Type B pancreatic cell (in vitro differentiated cells): ENCODE measurements at places on chromosomes 5 and 9.

GRCh38 chr5:126002222-126002897 lies 420.8 kb upstream of the GRAMD2B start:
- no peak for DNase-seq

GRCh38 chr5:81023261-81023970 lies 63.3 kb downstream of the RASGRF2 start:
- no peak for DNase-seq

DNA sequence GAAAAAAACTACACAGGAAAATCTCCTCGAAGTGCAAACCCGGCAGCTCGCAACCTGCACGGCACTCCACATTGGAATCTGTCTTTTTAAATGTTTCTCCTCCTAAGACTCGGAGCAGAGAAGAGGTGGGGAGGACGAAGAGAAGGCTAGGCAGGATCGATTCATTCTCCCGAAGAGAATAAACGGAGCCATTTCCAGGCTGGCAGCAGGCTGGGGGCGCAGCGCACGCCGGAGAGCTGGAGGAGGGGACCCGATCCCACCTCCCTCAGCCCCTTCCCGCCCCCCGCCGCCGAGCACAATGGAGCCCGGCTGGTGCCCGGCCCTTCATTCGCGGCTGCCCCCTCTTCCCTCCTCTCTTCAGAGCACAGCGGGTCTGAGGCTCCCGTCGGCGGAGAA lies 628 bp downstream of the HOMER1 start:
- DNase-seq, result no peak

- DNase-seq, result no peak
These were observed 50.6 kb upstream of the UBTD2 start for GRCh38 chr5:172334196-172334595.

- no peak for DNase-seq
These were observed 61.9 kb downstream of the MROH2B start for GRCh38 chr5:41009232-41009631.

GRCh38 chr9:27800159-27800558 lies 226.9 kb upstream of the C9orf72 start:
- DNase-seq, result no peak

GRCh38 chr5:16944816-16945562 lies 8.9 kb upstream of the MYO10 start:
- no peak for DNase-seq

DNA sequence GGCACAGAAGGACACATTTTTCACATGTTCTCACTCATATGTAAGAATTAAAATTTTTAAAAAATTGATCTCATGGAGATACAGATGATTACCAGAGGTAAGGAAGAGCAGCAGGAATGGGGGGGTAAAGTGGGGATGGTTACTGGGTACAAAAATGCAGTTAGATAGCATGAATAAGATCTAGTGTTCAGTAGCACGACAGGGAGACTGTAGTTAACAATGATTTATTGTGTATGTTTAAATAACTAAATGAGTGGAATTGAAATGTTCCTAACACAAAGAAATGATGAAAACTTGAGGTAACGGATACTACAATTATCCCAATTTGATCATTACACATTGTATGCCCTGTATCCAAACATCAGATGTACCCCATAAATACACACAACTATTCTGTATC lies 15.2 kb upstream of the TGFBI start:
- no peak for DNase-seq

DNA sequence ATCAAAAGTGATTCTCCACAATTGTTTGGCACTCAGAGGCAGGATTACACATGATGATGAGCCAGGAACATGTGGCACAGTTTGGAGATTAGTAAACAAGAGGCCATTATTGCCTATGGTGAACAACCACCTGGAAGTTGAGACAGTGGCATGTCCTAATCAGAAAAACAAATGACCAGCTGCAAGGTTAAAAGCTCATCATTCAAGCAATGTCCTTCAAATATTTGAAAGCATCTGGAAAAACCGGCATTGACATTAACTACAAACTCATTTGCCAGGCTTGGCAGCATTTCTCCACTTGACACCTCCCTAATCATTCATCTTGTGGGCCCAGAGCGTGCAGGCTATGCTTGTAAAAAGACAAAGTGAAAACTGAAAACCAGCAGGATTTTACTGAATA lies 80.6 kb upstream of the MEGF10 start:
- no peak for DNase-seq

DNA sequence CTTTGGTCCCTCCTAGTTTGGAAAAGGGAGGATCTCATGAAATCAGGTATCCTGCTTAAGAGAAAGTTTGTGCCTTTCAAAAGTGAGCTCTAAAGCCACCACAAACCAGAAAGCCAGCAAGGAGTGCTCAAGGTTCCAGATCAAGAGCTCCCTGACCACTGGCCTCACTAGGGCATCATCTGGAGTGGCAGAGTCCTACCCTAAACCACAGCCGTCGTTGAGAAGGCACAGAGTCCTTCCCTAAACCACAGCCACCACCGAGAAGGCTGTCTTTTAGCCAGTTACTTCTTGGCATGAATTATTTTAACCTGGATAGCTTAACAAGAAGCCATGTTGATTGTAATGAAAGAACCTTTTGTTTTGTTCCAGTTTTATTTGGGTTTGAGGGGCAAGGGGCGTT lies 102.9 kb downstream of the FRMD3 start:
- DNase-seq, result no peak

DNA sequence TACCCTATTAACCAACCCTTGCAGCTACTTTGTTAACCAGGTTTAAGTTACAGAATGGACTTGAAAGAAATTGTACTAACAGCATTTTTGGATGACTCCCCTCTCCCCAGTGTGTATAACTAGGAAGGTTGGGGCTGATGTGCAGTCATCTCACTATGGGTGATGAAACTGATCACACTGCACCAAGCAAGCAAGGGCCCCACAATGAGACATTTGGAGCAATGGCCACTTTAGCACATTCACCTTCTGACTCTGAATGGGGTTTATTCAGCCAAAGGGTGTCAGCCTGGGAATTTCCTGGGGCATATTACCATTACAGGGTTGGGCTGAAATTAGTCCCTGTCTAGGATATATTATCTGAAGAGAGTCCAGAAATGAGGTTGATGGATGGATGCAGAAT lies 18.7 kb upstream of the CYFIP2 start:
- no peak for DNase-seq

DNA sequence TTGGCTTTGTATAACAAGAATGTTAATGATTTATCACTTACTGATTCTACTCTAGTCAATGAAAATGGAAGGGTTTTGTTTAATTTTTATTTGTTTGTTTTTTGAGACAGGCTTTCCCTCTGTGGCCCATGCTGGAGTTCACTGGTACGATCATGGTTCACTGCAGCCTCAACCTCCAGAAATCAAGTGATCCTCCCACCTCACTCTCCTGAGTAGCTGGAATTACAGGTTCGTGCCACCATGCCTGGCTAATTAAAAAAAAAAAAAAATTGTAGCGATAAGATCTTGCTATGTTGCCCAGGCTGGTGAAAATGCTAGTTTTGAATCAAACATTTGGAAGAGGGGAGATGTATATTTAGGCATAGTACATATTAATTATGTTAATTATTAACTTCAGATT lies 209.4 kb downstream of the NFIB start:
- DNase-seq, result no peak

DNA sequence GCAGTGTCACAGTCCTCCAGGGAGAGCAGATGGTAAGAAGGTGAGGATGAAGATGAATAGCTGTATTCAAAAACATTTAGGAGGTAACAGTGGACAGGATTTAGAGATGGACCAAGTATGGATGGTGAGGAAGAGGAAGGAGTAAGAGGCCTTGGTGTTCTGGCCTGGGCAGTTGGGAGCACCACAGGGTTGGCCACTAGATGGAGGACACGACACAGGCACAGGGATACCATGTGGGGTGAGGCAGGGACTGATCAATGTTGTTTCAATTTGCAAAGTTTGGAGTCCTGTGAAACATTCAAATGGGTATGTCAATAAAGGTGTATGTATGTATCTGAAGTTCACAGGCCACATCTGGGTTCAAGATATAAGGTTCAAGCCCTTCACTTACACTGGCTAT lies 141.1 kb upstream of the RASEF start:
- DNase-seq, result no peak

- no peak for DNase-seq
These were observed 5.0 kb downstream of the IL3 start for GRCh38 chr5:132065351-132065937.

DNA sequence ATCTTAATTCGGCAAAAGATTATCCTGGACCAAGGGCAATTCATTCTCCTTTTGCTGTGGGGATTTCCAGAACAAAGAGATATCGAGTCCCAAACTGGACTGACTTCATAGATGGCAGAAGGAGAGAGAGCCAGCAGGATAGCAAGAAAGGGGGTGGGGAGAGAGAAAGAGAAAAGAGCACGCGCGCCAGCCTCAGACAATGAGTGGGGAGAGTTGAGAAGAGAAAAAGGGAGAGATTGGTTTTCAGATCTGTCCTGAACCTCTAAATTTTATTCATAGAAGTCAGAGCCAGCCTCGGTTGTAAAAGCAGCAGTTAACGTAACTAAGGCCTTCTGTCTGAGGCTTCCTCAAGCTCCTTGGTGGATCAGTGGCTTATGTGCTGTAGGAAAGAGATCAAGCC lies 55.3 kb upstream of the ALDH1B1 start:
- no peak for DNase-seq

GRCh38 chr9:113973226-113973625 lies 97.1 kb downstream of the ZNF618 start:
- DNase-seq, result no peak

- no peak for DNase-seq
These were observed 388.9 kb downstream of the SH3GL2 start for GRCh38 chr9:17967731-17968130.

GRCh38 chr9:100619665-100620064 lies 41.8 kb downstream of the CAVIN4 start:
- DNase-seq, result no peak

GRCh38 chr9:81855538-81855937 lies 72.7 kb upstream of the SPATA31D4 start:
- no peak for DNase-seq

DNA sequence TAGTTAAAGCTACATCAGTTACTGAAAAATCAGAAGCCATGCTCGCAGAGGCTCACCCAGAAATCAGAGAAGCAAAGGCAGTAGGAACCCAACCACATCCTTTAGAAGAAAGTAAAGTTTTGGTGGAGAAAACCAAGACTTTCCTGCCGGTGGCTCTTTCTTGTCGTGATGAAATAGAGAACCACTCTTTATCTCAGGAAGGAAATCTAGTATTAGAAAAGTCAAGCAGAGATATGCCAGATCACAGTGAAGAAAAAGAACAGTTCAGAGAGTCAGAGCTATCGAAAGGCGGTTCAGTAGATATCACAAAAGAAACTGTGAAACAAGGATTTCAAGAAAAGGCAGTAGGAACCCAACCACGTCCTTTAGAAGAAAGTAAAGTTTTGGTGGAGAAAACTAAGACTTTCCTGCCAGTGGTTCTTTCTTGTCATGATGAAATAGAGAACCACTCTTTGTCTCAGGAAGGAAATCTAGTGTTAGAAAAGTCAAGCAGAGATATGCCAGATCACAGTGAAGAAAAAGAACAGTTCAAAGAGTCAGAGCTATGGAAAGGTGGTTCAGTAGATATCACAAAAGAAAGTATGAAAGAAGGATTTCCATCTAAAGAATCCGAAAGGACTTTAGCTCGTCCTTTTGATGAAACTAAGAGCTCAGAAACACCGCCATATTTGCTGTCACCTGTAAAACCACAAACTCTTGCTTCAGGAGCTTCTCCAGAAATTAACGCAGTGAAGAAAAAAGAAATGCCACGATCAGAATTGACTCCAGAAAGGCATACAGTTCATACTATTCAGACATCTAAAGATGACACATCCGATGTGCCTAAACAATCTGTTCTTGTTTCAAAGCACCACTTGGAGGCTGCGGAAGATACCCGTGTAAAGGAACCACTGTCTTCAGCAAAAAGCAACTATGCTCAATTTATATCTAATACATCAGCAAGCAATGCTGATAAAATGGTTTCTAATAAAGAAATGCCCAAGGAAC lies 47.2 kb downstream of the CMYA5 start:
- no peak for DNase-seq

DNA sequence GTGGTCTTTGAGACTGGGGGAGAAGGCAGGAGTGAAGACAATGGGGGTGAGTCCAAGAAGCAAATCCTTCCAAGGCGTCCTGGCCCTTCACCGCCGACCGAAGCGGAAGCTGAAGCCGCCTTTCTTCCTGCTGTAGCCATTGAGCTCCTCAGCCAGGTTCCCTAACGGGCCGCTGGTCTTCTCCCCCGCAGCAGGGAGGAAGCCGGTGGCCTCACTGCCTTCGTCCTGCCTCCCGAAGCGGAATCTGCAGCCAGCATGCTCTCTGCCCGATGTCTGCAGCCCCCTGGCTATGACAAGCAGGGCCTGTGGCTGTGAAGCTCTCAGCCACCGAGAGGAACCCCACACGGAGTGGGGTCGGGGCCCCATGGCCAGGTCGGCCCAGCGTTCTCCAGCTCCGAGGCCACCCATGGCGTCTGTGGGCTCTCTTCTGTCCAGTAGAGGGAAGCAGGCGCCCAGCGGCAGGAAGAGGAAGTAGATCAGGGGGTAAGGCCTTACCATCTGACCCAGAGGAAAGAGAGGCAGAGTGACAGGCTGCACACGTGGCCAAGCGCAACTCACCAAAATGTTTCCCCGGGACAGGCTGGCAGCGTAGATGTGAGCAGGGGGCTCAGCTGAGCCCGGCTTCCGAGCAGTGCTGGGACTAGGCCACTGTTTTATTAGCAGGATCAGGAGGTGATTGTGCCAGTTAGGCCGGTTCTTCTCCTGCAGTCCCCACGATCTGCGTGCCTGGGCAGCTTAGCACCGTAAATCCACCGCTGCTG lies 3.1 kb downstream of the QRFP start:
- DNase-seq, result no peak

DNA sequence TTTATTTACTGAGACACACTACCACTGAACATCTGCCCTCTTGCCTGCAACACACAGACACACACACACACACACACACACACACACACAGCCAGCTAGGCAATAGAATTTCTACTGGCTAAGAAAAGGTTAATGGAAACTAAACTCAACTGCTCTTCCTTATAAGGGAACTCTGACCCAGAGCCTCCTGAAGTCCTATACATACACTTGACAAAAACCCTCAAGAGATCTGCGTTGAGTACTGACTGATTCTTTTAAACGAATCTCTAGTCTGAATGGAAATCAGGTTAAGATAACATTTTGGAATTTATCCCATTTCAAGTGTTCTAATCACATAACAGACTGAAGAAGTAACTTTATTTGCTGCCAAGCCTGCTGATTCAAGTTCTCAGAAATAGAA lies 25.9 kb upstream of the TRPM3 start:
- no peak for DNase-seq

- no peak for DNase-seq
These were observed 4.6 kb downstream of the C1QTNF3 start for GRCh38 chr5:34038390-34038789.

GRCh38 chr5:133569347-133569746 lies 43.0 kb downstream of the FSTL4 start:
- DNase-seq, result no peak

- no peak for DNase-seq
These were observed 438.1 kb downstream of the MAT2B start for GRCh38 chr5:163943546-163943945.

DNA sequence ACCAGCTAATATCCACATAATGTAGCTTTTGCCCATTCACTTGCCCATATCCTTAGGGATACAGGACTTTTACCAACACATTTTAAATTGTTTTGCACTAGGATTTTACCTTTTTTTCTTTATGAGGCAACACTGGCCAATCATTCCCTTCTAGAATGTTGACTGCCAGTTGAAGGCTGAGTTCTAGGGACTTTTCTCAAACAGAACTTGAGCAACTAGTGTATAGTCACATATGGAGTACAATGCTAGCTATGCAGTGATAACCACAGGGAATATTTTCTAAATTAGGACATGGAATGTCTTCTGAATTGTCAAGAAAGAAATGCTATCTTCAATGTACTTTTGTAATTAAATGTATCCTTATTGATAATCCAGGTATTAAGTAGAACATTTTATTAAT lies 133.6 kb downstream of the OXCT1 start:
- no peak for DNase-seq
